CD4-positive, CD25-positive, alpha-beta regulatory T cell (primary cell): ENCODE measurements at places on chromosomes 13 and 19.

DNA sequence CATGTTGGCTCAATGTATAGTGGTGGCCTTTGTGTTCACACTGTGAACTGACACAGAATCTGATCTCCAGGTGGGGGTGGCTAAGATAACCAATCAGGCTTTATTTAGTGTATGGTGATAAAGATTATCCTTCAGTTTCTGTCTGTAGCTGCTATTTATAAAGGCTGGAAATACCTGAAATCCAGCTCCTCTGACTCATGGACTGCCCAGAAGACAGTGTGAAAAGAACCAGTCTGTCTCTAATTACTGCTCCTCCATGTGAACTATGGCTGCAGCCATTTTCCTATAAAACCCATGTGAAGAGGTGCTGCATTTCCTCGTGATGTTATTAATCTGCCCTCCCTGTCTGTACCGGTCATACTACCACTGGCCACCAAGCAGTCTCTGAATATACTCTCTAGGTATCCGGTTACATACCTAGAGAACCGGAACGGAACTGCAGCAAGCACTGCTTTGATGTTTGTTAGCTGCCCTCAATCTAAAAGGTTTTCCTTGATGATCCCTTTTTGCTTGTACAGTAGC is 238.0 kb downstream of the LHFPL6 start:
- H3K27me3 ChIP-seq: peaks cover 3% of the 10 kb centered on the region
- no peaks in the 10 kb centered on the region for H3K4me1 ChIP-seq
- H3K27ac ChIP-seq: no peak overlapping the region
- DNase-seq: no peak
- H3K4me3 ChIP-seq: no peak overlapping the region

GRCh38 chr19:18772620-18773587 is 18.2 kb downstream of the COMP start:
- no peaks in the 10 kb centered on the region for H3K4me1 ChIP-seq
- H3K27me3 ChIP-seq: no peaks in the 10 kb centered on the region
- no peak overlapping the region for H3K27ac ChIP-seq
- H3K4me3 ChIP-seq: no peak overlapping the region
- DNase-seq: no peak

- no peak for DNase-seq
- H3K27me3 ChIP-seq: peaks cover 5% of the 10 kb centered on the region
- no peak overlapping the region for H3K27ac ChIP-seq
- H3K4me1 ChIP-seq: no peaks in the 10 kb centered on the region
Measured at GRCh38 chr13:46097015-46097414, 7.8 kb downstream of the CPB2 start.

- peaks cover 41% of the 10 kb centered on the region for H3K36me3 ChIP-seq
- H3K27me3 ChIP-seq: no peaks in the 10 kb centered on the region
- DNase-seq: no peak
- H3K4me1 ChIP-seq: peaks cover 35% of the 10 kb centered on the region
Measured at GRCh38 chr19:55391191-55391670, 5.5 kb downstream of the RPL28 start.

DNA sequence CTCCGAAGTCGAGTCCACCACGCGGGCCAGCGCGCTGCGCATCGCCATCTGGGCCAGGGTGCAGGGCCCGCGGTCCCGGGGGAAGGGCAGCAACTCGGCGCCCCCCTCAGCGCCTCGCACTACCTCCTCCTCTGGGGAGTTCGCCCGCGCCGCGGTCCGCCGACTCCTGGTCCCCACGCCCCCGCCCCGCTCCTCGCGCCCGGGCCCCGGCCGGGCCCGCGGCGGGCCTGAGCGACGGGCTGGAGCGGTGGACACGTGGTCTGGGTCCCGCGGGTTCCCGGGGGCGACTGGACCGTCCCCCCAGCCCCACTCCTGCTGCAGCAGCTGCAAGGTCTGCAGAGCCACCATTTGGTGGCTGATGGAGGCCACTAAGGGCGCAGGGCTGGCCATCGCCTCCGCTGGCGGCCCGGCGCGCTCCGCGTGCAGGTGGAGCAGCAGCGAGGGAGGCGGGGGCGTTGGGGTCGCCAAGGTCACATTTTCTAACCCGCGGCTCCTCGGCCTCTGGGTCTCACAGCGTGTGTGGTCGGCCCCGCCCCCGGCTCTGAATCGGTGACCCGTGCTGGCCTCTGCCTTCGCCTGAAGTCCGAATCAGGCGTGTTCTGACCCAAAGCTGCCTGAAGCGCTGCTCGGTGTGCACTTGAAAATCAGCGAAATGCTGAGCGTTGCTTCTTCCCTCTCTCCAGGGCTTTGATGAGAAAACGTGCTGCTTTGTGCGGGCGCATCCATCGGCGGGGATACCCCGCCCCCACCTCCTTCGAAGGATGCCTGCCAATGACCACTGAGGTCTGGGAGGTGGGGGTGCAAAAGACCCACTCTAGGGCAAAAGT is at the start of gene DLEU7:
Gene DLEU7, minus strand, starts transcription at position 436 of the 827 bp plus-strand sequence. Its CDS starts 46 bp downstream, at position 390.
- H3K27ac ChIP-seq: no peak within 1 kb of the TSS
- no peak within 1 kb of the TSS for H3K4me3 ChIP-seq
- no peak for DNase-seq
- no peaks in the 10 kb centered on the region for H3K36me3 ChIP-seq

DNA sequence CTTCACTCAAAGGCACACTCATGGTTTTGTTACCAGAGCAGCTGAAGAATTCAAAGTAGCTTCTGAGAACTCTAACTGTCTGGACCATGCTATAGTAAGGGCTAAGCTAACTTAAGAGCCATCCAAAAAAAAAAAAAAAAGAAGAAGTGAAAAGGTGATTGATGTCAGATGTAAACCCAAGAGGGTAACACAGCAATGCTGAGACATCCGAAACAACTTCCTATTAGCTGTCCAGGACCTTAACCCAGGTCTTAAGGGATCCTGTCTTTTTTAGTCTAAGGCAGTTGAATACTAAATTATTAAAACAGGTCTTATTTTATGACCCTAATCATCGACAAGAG is 11.2 kb upstream of the RAB20 start:
- no peak overlapping the region for H3K4me3 ChIP-seq
- no peaks in the 10 kb centered on the region for H3K4me1 ChIP-seq
- H3K27me3 ChIP-seq: peaks cover 3% of the 10 kb centered on the region
- DNase-seq: no peak
- H3K36me3 ChIP-seq: no peaks in the 10 kb centered on the region
- no peak overlapping the region for H3K27ac ChIP-seq

DNA sequence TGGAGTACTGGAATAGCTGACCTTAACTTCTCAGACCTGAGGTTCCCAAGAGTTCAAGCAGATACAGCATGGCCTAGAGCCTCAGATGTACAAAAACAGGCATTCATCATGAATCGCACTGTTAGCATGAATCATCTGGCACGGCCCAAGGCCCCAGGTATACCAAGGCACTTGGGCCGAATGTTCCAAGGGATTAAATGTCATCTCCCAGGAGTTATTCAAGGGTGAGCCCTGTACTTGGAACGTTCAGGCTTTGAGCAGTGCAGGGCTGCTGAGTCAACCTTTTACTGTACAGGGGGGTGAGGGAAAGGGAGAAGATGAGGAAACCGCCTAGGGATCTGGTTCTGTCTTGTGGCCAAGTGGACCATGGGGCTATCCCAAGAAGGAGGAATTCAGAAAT is 6.3 kb downstream of the KLK3 start:
- H3K27ac ChIP-seq: no peak overlapping the region
- no peak overlapping the region for H3K4me3 ChIP-seq
- H3K36me3 ChIP-seq: no peaks in the 10 kb centered on the region
- no peaks in the 10 kb centered on the region for H3K27me3 ChIP-seq
- no peaks in the 10 kb centered on the region for H3K4me1 ChIP-seq

DNA sequence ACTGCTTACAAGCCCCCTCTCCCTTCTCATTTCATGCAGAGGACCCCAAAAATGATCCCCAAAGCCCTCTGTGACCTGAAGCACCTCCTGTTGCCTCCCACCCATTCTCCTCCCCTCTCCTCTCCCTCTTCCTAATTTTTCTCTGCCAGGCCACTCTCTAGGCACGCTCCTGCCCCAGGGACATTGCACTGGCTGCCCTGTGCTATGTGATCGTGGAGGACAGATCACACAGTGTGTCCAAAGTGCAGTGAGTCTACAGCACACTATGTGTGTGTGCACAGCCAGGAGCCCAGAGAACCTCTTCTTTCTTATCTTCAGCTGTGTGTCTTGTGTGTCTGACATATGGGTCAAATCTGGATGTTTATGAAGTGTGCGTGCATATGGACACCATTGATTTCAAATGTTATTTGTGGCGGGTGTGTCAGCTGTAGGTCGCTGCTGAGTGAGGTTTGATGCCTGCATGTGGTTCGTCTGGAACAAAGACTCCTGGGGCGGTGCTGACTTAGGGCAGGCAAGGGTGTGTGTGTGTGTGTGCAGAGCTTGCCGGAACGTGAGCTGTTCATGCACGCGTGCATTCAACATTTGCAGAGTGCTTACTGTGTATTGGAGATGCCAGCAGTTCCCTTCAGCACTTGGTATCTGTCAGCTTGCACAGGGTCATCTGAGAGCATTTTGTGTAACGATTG is 2.1 kb upstream of the KLHL26 start:
- H3K4me3 ChIP-seq: no peak overlapping the region
- no peak for DNase-seq
- H3K36me3 ChIP-seq: no peaks in the 10 kb centered on the region
